Breast epithelium (tissue), 4 donors: ENCODE measurements at places on chromosomes 7 and 10. TPM values are rescaled to one million over a fixed set of nuclear protein-coding genes. Genes with fewer than 3 reads are reported as not detected.

DNA sequence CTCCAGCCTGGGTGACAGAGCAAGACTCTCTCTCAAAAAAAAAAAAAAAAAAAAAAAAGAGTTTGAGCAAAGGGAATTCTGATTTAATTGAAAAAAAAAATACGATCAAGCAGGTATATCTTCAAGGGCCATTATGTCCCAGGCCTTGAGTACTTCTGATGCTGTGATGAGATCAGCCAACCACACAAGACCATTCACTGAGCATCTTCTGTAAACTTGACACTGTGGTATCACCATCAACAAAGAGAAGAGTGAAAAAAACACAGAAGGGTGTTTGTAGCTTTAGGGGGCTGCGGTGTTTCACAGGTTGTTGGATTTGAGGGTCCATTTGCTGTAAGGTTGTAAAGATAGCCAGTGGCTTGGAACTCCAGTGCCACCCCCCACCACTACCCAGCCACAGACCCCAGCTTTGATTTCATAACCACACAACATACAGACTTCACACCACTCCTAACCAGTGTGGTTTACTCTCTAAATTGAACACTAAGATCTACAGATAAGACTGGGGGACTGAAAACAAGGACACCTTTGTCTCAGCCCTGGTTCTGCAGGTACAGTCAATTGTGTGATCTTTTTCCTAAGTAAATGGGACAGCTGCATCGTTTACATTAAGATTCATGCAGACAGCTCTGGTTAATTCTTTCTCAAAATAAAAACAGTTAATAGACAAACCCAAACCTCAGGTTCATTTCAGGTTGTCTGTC is 66.4 kb downstream of the CDC123 start:
- no peak for DNase-seq

Gene OR9A2
- total RNA-seq, result not detected

Gene OR2A5
- total RNA-seq, result not detected

Gene DCLRE1C
- total RNA-seq, result 8.3 TPM

GRCh38 chr10:56349611-56350010 is 11.4 kb downstream of the ZWINT start:
- DNase-seq, result no peak

GRCh38 chr10:35375091-35375765 is 38.9 kb downstream of the CCNY start:
- DNase-seq, result no peak

DNA sequence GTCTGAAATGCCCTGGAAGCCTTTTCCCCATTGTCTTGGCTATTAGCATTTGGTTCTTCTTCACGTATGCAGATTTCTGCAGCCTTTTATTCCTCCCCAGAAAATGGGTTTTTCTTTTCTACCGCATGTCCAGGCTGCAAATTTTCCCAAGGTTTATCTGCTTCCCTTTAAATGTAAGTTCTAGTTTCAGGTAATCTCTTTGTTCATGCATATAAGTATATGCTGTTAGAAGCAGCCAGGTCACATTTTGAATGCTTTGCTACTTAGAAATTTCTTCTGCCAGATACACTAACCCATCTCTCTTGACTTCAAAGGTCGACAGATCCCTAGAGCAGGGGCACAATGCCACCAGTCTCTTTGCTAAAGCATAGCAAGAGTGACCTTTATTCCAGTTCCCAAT is 12.3 kb downstream of the THAP5 start:
- no peak for DNase-seq

- DNase-seq, result no peak
Observed at GRCh38 chr10:108591417-108591816, 1331.9 kb downstream of the XPNPEP1 start.

GRCh38 chr10:1010703-1011102 is 15.0 kb downstream of the IDI2 start:
- DNase-seq, result no peak

Gene IDI1
- 45.1 TPM for total RNA-seq

- no peak for DNase-seq
Observed at GRCh38 chr7:134365341-134366054, 48.8 kb upstream of the SLC35B4 start.

DNA sequence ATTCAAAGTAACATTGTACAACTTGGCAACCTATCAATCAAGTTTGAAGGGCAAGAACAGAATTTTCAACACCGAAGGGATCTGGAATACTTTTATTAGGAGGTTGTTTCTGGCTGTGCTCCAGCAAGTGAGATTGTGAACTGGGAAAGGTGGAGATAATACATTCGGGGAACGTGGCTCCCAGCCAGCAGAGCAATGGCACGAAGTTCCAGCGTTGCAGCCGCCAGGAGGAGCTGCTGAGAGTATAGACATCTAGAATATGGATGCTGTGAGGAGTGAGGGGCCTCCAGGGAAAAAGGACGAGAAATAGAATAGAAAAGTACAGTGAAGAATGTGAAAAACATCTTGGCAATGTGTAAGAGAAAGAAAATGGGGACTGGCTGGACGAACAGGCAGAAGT is 69.5 kb downstream of the TCERG1L start:
- DNase-seq, result no peak

DNA sequence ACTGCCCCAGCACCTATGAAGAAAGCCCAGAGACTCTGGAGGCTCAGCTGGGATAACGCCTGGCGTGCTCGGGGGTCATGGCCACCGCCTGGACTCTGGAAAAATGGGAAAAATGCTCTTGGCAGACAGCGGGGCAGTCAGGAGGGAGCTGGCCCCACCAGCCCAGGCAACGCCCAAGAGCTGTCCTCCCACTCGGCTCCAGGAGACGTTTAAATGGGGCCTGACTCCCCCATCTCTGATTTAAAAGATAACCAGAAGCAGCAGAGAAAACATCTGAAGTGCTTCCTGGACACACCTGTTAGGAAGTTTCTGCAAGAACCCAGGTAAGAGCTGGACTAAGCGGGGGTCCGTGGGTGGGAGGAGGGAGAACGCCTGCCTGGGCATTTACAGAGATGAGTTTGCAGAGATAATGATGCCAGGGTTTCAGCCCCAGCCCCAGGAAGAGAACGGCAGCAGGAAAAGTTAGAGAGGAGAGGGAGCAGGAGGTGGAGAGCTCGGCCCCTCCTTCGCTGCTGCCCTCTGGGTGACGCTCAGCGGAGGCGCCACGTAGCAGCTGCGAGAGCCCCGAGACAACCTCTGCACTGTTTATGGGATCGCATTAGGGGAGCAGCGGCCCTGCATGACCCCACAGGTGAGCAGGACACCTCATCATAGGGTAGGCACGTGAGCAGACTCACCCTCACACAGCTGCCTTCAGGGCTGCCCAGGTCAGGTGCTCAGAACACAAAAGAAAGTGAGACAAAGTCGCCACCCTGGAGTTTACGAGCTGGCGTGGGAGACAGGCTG is 83.5 kb upstream of the INSIG1 start:
- peak; percentile 31 for DNase-seq

- no peak for DNase-seq
Observed at GRCh38 chr10:30124704-30125103, 65.3 kb upstream of the JCAD start.

GRCh38 chr10:93028883-93029282 is 31.7 kb upstream of the CYP26C1 start:
- no peak for DNase-seq

GRCh38 chr7:22223807-22224206 is 133.1 kb downstream of the RAPGEF5 start:
- no peak for DNase-seq

Gene PRTFDC1
- 3.3 TPM for total RNA-seq

DNA sequence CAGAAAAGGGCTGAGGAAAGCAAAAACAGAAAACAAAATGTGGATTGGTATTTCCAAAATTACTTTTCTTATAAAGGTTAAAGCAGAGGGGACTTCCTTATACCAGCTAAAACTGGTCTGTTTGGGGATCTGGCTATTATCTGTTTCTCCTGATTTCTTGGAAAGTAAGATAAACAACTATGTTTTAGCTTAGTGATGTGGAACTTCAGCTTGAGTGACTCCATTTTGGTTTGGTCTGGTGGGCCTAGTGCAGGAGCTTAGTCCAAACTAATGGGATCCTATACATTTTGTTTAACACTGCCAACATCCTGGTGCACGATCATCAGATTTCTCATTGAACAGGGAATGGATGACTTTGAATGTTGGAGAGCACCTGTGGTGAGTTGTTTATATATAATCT is 283.5 kb downstream of the ADK start:
- no peak for DNase-seq

Gene NDUFA5
- 73.3 TPM for total RNA-seq

GRCh38 chr10:110353244-110354119 is 48.8 kb upstream of the SMNDC1 start:
- DNase-seq, result no peak

DNA sequence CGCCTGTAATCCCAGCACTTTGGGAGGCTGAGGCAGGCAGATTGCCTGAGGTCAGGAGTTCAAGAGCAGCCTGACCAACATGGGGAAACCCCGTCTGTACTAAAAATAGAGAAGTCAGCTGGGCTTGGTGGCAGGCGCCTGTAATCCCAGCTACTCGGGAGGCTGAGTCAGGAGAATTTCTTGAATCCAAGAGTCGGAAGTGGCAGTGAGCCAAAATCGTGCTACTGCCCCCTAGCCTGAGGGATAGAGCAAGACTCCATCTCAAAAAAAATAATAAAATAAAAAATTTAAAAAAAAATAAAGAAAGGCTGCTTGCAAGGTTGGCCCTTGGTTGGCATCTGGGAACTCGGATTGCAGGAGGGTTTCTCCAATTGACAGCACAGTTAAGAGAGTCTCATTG is 221.6 kb downstream of the DGKI start:
- DNase-seq, result no peak

- no peak for DNase-seq
Observed at GRCh38 chr10:57905861-57906260, 361.8 kb downstream of the IPMK start.

DNA sequence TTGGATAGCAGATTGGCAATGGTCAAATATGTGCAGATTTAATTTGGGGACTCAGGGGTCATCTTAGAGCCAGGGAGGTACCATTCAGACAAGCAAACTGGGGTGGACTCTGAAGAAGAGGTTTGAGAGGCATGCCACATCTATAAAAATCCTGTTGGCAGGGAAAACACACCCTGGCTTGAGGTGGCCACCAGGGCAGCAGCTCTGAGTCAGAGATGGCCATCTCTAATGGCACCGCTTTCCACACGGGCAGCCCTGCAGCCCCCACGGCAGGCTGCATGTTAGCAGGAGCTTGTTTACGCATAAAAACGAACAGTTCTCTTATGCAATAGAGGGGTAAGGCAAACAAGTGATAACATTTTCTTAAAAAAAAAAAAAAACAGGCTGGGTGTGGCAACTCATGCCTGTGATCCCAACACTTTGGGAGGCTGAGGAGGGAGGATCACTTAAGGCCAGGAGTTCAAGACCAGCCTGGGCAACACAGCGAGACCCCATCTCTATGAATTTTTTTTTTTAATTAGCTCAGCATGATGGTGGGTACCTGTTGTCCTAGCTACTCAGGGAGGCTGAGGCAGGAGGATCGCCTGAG is 14.9 kb downstream of the DLG5 start:
- no peak for DNase-seq

DNA sequence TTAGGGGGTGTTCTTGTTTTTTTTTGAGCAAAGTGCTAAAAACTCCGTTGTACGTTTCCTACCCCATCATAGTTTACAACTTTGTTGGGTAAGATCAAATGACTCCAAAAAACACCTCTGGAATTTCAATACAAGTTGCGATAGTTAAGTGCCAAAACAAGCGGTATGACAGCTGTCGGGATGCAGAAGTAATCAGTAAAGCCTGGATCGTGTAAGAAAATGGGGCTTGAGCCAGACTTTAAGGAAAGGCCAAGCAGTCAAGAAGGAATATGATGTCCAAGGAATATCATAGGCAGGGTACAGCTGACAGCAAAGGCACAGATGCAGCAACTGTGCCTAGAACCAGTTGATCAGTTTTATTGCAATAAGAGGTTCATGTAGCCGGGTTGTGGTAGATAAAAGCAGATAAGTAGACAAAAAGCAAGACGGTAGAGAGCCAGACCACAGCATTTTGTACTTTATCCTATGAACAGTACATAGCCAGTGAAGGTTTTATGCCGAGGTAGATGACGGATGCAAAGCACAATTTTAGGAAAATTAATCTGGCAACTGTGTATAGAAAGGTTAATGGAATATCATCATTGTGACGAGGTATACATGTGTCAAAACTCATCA is 45.5 kb downstream of the UBE2H start:
- no peak for DNase-seq

DNA sequence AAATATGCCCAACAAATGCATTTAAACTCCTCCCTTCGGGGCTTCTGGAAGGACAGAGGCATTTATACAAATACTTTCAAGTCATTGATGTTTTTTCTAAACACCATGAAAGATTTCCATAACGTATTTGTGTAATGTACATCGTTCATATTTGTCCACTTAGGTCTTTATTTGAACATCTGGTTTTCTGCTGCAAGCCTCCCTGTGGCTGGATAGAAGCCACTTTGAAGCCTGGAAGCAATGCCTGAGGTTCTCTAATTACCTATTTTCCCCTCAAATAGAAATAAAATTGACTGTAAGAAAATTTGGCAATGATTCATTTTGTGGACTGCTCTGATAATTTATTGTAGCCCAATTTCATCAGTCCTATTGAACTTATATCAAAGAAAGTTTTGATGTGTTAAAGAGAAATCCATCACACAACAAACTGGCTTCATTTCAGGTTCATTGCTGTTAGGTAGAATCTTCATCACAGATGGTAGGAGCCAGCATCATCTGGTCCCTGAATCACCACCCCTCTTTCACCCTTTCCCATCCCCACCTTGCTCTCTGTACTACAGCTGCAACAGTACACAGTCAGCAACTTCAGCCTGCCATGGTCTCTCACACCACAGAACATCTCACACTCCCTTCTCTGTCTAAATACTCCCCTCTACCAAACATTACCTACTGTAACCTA is 186.0 kb upstream of the MGMT start:
- no peak for DNase-seq

DNA sequence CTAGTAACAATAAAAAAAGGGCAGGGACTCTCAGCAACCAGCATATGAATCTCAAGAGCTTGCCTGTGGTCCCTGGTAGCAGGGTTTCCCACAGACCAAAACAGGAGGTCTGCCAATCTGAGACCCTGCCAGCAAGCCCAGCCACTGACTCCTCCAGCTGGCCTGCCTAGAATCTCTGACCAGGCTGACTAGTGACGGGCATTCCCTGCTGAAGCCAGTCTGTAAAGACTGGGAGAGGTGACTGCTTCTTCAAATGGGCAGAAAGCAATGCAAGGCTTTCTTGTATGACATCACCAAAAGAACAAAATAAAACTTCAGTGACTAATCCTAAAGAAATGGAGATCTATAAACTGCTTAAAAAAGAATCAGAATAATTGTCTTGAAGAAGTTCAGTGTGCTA is 249.4 kb downstream of the TCF7L2 start:
- no peak for DNase-seq

DNA sequence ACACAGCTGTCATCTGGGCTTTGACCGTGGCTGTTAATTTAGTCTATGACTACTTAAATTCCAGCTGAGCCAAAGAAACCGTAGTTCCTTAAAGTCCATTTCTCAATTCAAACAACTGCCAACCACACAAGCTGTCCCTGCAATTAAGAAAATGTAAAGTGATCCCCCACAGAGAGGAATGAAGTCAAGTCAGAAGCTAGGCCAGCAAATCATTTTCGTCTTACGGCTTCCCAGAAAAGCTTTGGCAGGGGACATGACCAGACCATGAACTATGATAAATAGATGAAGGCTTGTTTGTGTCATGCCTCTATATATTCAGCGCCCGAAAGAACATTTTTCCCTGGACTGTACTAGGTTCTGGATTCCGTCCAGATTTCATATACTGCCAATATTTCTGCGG is 54.6 kb downstream of the HACD1 start:
- no peak for DNase-seq

Gene UPK3B
- total RNA-seq, result 2.1 TPM

GRCh38 chr10:122263971-122264370 is 7.1 kb upstream of the BTBD16 start:
- DNase-seq, result no peak

Gene SPDYE6
- total RNA-seq, result not detected

Gene ADAM12
- total RNA-seq, result 13.9 TPM

Gene IQUB
- 8.2 TPM for total RNA-seq

Gene GHRHR
- not detected for total RNA-seq
